Chondrocyte (in vitro differentiated cells): ENCODE measurements at places on chromosomes 13 and 19. TPM values are rescaled to one million over a fixed set of nuclear protein-coding genes. Genes with fewer than 3 reads are reported as not detected.

VSTM2B gene
- not detected in 3 replicates for total RNA-seq

YJEFN3 gene
- total RNA-seq, result 3.6 to 5.3 TPM (median 4.0 TPM) in 3 replicates

GRCh38 chr19:952680-953444 is 27.0 kb downstream of the ARID3A start:
- no peak overlapping the region for H3K27ac ChIP-seq
- H3K27me3 ChIP-seq, result no peaks in the 10 kb centered on the region
- peaks cover 10% of the 10 kb centered on the region for H3K4me1 ChIP-seq
- H3K4me3 ChIP-seq, result no peak overlapping the region

MBD3L2 gene
- not detected in 3 replicates for total RNA-seq

DHRS12 gene
- 7.6 to 10.6 TPM (median 7.9 TPM) in 3 replicates for total RNA-seq

DNA sequence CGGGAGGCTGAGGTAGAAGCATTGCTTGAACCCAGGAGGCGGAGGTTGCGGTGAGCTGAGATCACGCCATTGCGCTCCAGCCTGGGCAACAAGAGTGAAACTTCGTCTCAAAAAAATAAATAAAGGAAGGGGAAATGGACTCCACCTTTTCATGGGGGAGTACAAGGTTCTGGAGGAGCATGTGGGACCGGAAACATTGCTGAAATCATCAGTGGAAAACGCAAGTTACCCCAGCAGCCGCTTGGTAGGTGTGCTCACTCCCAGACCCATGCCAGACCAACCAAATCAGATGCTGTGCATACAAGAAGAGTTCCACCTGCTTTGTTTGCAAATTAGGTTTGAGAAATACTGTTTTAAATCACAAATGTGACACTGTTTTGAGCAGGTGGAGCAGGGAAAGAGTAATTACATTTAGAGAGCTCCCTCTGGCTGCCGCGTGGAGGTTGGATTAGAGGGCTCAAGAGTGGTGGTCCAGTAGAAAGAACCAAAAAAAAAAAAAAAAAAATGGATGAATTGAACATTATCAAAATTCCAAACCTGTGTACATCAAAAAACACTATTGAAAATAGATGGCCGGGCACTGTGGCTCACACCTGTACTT is 4.9 kb downstream of the ERICH4 start:
- peaks cover 31% of the 10 kb centered on the region for H3K27me3 ChIP-seq
- peaks cover 4% of the 10 kb centered on the region for H3K4me1 ChIP-seq
- DNase-seq, result peak; percentile 28
- H3K36me3 ChIP-seq, result no peaks in the 10 kb centered on the region
- no peak overlapping the region for H3K27ac ChIP-seq

DNA sequence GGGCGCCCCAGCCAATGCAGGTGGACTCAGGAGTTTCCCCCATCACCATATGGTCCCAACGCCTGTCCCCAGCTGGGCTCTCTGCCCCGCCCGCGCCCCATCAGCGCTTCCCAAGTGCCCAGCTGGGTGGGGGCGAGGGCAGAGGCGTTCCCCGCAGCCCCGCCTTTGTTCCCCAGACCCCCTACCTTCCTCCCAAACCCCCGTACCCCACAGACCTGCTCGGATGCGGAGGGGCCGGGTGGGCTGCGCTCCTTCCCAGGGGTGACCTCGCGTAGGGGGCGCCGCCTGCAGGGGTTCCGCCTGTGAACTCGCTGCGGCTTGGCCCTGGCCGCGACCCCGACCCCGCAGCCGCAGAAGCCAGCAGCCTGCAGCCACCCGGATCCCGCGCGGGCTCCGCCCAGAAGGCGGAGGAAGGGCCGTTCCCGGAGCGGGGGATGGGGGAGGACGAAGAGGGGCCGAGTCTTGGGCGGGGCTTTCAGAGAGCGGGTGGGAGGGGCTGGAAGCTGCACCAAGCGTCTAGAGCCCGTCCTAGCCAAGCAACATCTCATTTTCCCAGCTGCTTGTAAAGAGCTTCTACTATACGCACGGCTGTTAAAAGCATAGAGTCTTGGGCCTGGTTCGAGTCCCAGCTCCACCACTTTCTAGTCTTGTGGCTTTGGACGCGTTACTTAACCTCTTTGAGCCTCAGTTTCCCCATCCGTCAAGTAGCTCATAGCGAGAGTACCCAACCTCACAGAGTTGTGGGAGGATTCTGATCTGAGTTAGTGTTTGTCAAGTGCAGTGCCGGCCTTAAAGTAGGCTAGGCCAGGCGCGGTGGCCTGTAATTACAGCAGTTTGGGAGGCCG is at the start of gene RAB3D:
TSS of gene RAB3D (minus strand) at position 404 of the 845 bp plus-strand sequence. CDS start 2,258 bp downstream, outside the sequence.
- peaks cover 15% of the 10 kb centered on the region for H3K4me1 ChIP-seq
- DNase-seq, result no peak

GRCh38 chr19:1275260-1275975 is at the start of gene FAM174C:
TSS of gene FAM174C (plus strand) at chr19:1275530. CDS start at chr19:1275550, 20 bp downstream.
- peak within 1 kb of the TSS; percentile 65 for H3K4me3 ChIP-seq
- peaks cover 47% of the 10 kb centered on the region for H3K4me1 ChIP-seq
- peaks cover 31% of the 10 kb centered on the region for H3K36me3 ChIP-seq
- no peaks in the 10 kb centered on the region for H3K27me3 ChIP-seq
- DNase-seq, result no peak
- peak within 1 kb of the TSS; percentile 92 for H3K27ac ChIP-seq

DNA sequence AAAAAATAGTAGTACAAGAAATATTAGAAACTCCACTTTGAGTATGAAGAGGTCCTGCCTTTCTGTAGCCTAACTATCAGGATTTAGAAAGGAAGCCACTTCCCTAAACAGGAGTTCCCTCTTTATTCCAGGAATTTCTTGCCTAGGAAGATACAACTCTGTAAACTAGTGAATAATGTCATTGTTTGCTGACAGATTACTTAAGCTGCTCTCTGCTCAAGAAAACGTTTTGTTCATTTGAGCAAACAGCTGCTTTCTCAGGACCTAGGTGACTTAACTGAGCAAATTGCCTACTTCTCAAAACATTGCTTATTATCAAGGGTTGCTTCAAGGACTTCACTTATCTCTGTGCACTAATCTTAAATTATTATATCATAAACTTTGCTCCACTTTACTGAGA is 1419.4 kb upstream of the SLC10A2 start:
- no peaks in the 10 kb centered on the region for H3K27me3 ChIP-seq
- H3K4me1 ChIP-seq, result peaks cover 9% of the 10 kb centered on the region
- DNase-seq, result no peak
- no peaks in the 10 kb centered on the region for H3K36me3 ChIP-seq
- no peak overlapping the region for H3K4me3 ChIP-seq

- peaks cover 6% of the 10 kb centered on the region for H3K4me1 ChIP-seq
- H3K36me3 ChIP-seq, result peaks cover 4% of the 10 kb centered on the region
- no peak for DNase-seq
- H3K27ac ChIP-seq, result no peak overlapping the region
- H3K4me3 ChIP-seq, result no peak overlapping the region
Measured at GRCh38 chr19:16351133-16351809, 26.6 kb downstream of the KLF2 start.

GRCh38 chr13:91813253-91813652 is 414.8 kb downstream of the GPC5 start:
- peaks cover 6% of the 10 kb centered on the region for H3K4me1 ChIP-seq
- no peak for DNase-seq
- H3K27me3 ChIP-seq, result peaks cover 13% of the 10 kb centered on the region

ZNF468 gene
- total RNA-seq, result 11.5 to 20.0 TPM (median 16.7 TPM) in 3 replicates

GIPC3 gene
- total RNA-seq, result 0.15 to 3.3 TPM (median 2.2 TPM) in 3 replicates

C19orf85 gene
- not detected in 3 replicates for total RNA-seq

GRCh38 chr13:32210101-32210500 is 105.1 kb downstream of the ZAR1L start:
- DNase-seq, result no peak
- no peak overlapping the region for H3K27ac ChIP-seq
- peaks cover 45% of the 10 kb centered on the region for H3K4me1 ChIP-seq
- peaks cover 31% of the 10 kb centered on the region for H3K36me3 ChIP-seq
- no peak overlapping the region for H3K4me3 ChIP-seq

DNA sequence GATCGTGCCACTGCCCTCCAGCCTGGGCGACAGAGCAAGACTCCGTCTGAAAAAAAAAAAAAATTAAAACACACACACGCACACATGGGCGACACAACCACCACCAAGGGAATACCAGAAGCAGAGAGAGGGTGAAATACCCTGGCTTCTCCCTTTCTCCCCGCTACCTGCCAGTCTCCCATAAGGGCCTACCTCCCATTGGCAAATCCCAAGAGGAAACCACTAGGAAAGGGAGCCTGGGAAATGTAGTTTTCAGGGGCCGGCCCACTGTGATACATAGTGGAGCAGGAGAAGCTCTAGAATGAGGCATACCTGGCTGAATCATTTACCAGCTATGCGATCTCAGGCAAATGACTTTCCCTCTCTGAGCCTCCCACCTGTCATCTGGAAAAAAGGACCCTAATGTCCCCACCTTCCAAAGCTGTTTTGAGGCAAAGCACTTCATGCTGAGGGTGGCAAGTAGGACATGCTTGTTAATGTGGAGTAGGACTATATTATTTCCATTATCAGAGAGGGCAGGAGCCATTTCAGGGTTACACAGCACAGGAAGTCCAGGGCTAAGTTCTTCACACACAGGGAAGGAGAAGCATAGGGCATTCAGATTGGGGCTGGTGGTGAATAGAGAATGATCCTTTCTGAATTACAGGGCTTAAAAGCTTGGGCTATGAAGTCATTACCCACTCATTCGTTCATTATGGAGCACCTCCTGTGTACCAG is 14.3 kb upstream of the HNRNPUL1 start:
- DNase-seq, result no peak
- H3K4me3 ChIP-seq, result no peak overlapping the region
- peaks cover 3% of the 10 kb centered on the region for H3K4me1 ChIP-seq
- no peaks in the 10 kb centered on the region for H3K27me3 ChIP-seq
- H3K36me3 ChIP-seq, result peaks cover 44% of the 10 kb centered on the region
- H3K27ac ChIP-seq, result no peak overlapping the region

DNA sequence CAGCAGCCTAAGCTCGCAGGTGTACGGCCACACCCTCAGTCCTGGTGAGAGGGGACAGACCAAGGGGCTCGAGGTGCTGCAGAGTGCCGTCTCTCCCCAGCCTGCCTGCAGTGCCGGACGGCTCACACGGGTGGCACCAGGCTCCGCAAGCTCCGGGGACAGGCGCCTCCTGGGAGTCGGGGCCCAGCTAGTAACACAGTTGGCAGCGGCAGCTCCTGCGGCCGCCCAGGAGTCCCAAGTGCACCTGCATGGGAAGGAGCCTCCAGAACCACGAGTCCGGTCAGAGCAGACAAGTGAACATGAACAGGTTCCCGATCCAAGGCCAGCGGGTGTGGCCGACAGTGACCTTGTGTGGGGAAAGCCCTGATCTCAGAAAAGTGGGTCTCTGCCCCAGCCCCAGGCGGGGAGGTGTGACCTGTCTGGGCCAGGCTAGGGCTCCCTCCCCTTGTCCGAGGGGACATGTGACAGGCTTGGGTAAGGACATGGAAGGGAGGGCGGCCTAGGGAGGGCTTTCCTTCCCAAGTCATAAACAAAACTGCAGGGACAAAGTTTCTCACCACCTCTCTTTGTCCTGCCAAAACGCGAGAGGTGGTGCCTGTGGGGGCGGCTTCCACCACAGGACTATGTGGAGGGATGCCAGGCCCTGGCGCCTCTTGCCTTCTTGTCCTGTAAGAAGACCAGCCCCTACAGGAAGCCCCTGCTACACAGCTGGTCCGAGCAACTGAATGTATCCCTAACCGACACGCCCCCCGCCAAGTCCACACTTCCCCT is 46.5 kb downstream of the MLLT1 start:
- H3K27ac ChIP-seq, result peak overlapping the region; percentile 89
- no peaks in the 10 kb centered on the region for H3K27me3 ChIP-seq
- peaks cover 6% of the 10 kb centered on the region for H3K36me3 ChIP-seq
- no peak overlapping the region for H3K4me3 ChIP-seq
- peak; percentile 87 for DNase-seq

DNA sequence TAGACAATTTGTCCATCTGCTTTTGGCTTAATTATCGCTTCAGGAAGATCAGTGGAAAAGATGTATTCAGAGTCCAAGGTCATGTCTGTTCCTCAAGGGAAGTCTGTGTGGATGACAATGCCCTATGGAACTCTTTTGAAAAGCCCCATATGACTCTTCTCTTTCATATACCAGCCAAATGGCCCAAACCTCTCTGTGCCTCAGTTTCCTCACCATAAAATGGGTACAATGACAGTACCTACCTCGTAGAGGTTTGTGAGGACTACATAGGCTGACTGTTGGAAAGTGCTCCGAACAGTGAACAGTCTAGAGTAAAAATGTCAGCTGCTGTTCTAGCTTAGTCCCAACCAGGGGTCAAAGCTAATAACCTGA is 104.6 kb downstream of the COL4A2 start:
- DNase-seq, result no peak
- peaks cover 100% of the 10 kb centered on the region for H3K4me1 ChIP-seq
- no peak overlapping the region for H3K4me3 ChIP-seq
- peaks cover 37% of the 10 kb centered on the region for H3K36me3 ChIP-seq
- H3K27me3 ChIP-seq, result no peaks in the 10 kb centered on the region

DNA sequence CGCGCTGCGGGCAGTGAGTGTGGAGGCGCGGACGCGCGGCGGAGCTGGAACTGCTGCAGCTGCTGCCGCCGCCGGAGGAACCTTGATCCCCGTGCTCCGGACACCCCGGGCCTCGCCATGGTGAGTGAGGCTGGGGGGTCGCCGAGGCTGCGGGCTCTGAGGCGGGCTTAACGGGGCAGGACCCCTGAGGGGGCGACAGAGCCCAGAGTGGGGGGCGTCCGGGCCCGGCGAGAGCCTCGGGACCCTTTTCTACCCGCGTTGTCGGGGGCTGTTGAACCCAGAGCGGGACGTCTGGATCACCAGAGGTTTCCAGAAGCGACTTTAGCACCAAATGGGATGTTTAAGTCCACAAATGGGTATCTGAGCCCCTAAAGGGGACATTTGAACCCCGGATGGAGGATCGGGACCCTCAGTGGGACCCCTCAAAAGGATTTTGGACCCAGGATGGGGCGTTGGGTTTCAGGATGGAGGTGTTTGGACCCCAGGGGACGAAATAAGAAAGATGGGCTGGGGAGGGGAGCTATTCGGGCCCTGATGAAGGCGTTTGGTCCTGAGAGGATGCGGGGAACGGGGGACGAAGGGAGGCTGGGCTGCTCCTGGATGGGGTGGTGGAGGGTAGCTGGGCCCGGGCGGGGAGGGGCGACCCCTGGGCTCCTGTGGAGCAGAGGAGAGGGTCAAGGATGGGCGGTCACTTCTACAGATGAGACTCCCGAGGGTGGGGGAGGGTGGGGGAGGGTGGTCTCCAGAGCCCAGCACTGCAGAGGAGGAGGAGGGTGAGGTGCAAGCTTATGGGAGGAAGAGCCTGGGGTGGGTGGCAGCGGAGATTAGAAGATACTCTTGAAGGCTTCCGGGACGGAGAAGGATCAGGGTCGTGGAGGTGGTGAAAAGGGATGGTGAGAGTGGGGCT is at the start of gene CALM3:
TSS of gene CALM3 (plus strand) at position 13 of the 907 bp plus-strand sequence. CDS start at position 118, 105 bp downstream.
- H3K4me1 ChIP-seq, result peaks cover 33% of the 10 kb centered on the region
- DNase-seq, result peak; percentile 59
- H3K27me3 ChIP-seq, result no peaks in the 10 kb centered on the region
- peak within 1 kb of the TSS; percentile 100 for H3K27ac ChIP-seq
- H3K36me3 ChIP-seq, result peaks cover 4% of the 10 kb centered on the region

DNA sequence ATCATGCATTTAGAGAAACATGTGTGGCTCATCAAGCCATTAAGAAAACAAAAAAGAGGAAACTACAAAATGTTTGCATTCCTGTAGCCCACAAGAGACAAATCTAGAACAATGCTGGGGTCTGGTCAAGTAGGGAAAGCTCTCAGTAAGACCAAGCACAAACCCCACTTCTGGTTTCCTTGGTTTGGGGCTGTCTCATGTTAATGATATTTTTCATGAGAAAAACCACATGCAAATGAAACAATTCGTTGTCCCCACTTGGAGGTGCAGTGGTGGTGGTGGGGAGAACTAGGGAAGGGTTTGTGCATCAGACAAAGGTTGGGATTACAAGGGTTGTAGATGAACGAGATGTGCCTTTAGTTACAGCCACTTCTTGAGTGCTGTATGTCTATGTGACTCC is 7.0 kb upstream of the RB1 start:
- no peak overlapping the region for H3K4me3 ChIP-seq
- no peak overlapping the region for H3K27ac ChIP-seq

- no peak overlapping the region for H3K4me3 ChIP-seq
- H3K27me3 ChIP-seq, result peaks cover 19% of the 10 kb centered on the region
- no peak for DNase-seq
- no peaks in the 10 kb centered on the region for H3K36me3 ChIP-seq
Measured at GRCh38 chr13:97004886-97005285, 10.6 kb upstream of the OXGR1 start.
